ENCODE measurements at places on chromosomes 5 and 9.

DNA sequence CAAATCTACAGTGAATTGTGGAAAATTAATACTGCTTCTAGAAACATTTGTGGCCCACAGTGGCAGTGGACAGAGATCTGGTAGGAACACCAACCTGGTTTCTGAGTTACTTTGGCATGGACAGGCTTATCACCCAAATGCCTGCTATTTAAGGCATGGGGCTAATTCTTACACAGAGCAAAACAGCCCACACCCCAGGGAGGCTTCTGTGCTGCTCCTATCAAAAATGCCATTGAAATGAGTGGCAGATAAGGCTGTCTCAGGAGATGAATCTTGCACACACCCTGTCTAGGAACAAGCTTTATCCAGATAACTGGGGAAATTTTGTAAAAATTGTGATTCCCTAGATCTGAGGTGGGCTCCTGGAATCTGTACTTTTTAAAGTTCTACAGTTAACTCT is 307.1 kb downstream of the TLE1 start:
- no peak for DNase-seq

- DNase-seq, result no peak
Observed at GRCh38 chr5:9932770-9933169, 302.6 kb upstream of the TAS2R1 start.

DNA sequence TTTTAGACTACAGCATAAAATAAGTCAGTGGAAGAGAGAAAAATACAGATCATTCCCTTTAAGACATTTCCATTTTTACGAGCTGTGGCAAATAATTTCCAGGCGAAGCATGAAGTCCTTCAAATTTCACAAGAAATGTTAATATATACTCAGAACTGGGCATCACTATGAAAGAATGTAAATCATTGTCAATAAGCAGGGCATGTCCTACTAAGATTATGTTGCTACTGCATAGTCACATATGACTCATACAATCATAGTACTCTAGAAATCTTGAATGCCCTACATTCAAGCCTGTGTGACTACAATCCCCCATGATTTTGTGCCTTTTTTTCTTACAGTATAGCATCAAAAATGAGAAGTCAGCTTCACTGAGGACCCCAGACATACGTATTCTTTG is 485.2 kb upstream of the FTMT start:
- no peak for DNase-seq

- no peak for DNase-seq
Observed at GRCh38 chr9:111953444-111953843, 56.8 kb downstream of the UGCG start.

DNA sequence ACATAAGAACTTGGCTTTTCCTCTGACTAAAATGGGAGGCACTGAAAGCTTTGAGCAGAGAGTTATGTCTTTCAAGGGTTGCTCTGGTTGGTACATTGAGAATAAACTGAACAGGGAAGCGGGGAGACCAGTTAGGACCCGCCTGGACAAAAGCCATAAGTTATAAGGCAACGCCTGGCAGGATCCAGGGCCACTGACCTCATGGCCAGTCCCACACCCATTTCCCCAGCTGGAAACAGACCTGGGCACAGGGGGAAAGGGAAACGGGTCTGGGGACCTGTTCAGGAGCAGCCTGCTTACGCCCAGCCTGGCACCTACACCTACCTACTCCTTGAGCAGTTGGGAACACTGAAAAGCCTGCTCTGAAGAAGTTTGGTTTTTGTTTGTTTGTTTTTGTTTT is 1.3 kb downstream of the SPINK4 start:
- no peak for DNase-seq

- no peak for DNase-seq
Observed at GRCh38 chr5:6822068-6822467, 108.8 kb downstream of the TENT4A start.

DNA sequence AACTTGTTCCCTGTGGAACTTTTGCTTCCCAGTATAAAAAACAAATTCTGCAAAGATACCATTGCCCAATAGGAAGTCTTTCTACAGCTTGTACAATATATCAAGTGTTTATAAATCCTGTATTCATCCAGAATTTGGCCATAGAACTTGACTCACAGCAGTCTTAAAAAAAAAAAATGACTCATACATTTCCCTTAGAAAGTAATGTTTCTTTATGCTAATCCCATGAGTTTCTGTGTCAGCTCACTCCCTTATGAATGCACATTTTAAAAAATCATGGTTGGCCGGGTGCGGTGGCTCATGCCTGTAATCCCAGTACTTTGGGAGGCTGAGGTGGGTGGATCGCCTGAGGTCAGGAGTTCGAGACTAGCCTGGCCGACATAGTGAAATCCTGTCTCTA is 89.3 kb upstream of the DMRT1 start:
- no peak for DNase-seq

DNA sequence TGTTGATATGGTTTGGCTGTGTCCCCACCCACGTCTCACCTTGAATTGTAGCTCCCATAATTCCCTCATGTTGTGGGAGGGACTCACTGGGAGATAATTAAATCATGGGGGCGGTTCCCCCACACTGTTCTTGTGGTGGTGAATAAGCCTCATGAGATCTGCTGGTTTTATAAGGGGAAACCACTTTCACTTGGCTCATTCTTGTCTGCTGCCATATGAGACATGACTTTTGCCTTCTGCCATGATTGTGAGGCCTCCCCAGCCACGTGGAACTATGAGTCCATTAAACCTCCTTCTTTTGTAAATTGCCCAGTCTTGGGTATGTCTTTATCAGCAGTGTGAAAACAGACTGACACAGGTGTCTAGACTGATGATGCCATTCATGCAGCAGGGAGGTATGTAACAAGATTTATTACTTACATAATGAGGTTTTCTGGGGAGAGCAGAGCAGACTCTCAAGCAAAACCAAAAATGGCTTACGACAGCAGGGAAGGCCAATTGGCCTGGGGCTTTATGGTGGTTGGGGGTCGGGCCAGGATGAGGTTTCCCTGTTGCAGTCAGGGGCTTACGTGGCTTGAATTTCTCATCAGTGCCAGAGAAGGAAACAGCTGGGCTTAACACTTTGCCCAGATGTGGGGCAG is 9.5 kb upstream of the COMMD10 start:
- DNase-seq, result no peak

- DNase-seq, result no peak
Observed at GRCh38 chr9:116278326-116278725, 124.7 kb downstream of the PAPPA start.

GRCh38 chr9:86434039-86434726 is 80.0 kb upstream of the TUT7 start:
- DNase-seq, result peak; percentile 20

DNA sequence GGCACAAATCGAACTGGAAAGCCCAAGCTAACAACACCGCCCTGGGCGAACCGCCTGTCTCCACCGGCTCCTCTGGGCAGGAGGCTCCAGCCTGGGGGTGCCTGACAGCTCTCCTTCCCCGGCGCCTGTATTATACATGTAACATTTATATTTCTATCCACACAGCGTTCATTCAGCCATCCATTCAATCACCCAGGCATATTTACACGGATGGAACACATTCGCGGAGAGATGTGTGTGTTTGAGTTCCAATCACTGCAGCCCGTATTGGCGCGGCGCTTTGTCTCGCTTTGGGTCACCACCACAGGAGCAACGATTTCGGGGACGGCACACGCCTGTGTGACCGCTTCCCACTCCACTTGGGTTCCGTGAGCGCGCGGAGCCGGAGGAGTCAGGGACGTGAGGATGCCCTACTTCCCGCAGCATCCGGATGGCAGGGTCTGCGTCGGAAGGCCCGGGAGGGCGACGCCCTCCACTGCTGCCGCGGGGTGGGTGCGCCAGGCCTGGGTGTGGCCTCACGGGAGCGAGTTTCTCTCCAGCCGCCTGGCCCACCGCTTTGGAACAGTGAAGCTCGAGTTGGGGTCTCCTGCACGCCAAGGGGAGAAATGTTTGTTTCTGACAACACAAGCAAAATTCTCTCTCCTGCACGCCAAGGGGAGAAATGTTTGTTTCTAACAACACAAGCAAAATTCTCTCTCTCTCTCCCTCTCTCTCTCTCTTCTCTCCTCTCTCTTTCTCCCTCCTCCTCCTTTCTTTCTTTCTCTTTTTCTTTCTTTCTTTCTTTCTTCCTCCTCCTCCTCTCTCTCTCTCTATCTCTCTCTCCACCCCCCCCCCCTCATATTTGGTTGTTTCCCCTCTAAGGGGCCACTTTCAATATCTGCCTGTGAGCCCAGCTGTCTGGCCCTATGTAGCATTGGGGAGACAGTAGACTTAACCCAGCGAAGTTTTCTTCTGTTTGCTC is 1.1 kb upstream of the SV2C start:
- DNase-seq, result no peak

DNA sequence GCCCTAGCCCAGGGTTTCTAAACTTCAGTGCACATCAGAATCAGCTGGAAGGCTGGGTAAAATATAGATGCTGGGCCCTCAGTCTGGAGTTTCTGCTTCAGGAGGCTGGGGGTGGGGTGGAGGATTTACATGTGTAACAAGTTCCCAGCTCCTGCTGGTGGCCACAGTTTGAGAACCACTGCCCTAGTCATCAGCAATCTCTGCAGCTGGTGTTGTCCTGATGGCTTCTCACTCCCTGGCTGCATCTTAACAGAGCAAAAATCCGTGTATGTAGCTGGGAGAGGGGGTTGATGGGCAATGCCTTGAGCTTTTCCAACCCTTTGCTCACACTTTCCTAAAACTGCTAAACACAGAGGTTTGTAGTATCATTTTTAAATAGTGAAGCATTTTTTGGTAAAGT is 186.0 kb upstream of the KLF9 start:
- no peak for DNase-seq

GRCh38 chr9:117121316-117121715 is 293.5 kb downstream of the ASTN2 start:
- DNase-seq, result no peak

DNA sequence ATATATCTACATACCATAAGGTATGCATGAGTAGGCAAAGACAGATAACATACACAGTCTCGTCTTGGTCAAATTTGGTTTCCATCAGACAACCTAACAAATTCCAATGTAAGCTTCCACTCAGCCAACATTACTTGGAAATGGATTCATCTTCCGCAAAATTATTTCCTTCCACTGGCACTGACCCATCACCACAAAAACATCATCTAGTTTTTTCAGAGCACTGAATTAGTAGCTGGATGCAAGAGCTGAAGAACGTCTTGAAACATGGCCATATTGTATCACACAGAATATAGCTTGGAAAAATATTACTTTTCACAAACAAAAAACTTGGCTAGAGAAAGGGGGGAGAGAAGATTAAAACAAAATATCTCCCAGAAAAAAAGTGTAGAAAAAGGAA is 73.5 kb downstream of the EFNA5 start:
- no peak for DNase-seq

DNA sequence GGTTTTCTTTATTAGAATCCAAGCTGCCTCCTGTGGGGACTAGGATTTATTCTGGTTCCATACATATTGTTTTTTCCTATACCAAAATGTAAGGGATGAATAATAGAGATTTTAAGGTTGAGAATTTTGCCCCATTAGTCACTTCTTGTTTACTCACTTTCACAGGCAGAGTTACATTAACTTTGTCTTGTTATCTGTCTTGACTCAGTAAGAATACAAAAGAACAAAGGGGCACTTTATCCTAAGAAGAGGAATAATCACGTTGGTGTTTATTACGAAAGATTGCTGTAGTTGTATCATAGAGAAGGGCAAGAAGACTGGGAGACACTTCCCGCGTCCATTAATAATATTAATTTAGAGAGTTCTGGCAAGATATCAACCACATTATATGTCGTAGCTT is 599.7 kb upstream of the FTMT start:
- DNase-seq, result no peak

DNA sequence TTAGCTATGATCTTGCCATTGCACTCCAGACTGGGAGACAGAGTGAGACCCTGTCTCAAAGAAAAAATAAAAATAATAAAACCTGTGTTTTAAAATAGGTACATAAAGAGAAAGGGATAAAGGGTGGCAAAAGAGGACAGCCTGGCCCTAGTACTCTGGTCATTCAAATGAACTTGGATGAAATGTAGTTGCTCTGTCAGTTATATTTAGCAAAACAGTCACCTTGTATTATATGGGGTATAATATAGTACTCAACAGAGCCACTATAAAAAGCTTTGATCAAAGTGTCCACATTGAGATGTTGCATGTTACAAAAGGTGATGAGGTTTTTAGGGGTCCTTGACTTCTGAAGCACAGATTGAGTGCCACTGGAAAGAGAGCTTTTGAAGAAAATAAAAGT is 61.1 kb upstream of the EQTN start:
- DNase-seq, result no peak

DNA sequence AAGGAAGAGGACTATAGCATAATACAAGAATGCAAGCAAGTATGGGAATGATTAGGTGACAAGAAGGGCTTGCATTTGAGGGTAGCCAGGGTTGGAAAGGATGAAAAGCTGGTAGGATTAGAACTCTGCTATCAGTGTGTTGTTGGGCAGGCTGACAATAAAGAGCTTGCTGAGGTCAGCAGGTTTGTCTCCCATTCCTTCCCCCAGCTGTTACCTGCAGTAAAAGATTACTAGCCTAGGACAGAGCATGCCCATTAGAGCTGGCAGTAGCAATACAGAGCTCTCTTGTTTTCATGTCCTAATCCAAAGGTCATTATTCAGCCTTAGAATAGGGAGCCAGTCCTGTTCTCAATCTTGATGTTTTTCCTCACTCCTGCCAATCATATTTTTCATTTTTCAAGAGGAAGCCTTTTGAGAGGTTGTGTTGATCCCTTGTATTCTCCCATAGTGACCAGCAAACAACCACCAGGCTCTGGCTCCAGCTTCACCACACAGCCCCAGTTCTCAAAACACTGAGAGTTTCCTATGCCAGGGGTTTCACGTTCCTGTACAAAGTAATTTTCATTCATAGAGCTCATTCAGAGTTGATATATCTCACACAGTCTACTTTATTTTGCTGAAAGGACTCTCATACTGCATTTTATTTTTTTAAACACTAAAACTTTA is 71.7 kb downstream of the OR2K2 start:
- DNase-seq, result no peak

DNA sequence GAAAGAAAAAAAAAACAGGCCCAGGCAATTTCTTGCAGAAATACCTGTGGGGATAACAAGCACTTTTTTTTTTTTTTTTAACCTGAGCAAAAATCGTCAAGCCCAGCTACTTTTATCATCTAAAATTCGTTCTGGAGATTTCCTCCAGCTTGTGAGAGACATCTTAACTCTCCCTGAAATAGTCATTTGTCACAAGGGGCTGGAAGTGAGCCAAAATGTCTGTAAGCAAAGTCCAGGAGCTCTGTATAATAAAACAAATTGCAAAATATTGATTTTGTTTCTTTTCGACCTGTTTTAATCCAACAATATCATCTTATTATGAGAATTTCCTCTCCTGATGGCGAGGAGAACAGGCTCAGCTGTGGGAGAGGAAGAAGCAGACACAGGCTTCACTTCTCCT is 168.4 kb downstream of the TTLL11 start:
- no peak for DNase-seq

- no peak for DNase-seq
Observed at GRCh38 chr5:131394128-131394527, 130.3 kb downstream of the CDC42SE2 start.
